Effector CD8-positive, alpha-beta T cell (primary cell): ENCODE measurements at places on chromosomes 6 and 20.

DNA sequence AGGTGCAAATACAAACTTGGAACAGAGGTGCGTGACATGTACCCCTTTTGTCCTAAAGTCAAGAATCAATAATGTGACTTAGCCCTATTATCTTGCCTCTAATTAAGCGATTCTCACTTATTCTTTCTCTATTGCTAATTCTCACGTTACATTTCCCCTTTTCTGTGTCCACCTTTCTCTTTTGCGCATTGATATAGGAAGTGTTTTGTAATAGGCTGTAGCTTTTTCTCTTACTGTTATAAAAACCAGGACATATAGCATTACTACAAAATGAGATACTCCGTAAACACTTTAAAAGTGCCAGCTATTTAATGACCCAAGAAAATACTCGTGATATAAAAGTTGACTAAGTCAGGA is 669 bp upstream of the TMEM30A start:
- DNase-seq: no peak

DNA sequence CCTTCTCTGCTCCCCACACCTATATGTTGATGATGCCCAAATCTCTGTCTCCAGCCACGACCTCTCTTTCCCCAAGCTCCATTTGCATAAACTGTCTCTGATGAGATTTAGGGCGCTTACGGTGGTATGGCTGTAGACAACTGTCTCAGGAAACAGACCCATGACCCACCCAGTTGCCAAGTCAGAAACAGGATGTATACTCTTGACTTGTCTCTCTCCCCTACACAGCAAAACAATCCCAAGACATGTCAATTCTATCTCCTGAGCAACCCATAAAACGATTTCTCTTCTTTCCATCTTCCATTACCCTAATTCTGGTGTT is 13.9 kb downstream of the GNL1 start:
- no peak for DNase-seq

- no peak for DNase-seq
These were observed 102.3 kb downstream of the HTR1B start for GRCh38 chr6:77361018-77361417.

- DNase-seq: no peak
These were observed 293.8 kb downstream of the TAF4 start for GRCh38 chr20:61771805-61772350.

DNA sequence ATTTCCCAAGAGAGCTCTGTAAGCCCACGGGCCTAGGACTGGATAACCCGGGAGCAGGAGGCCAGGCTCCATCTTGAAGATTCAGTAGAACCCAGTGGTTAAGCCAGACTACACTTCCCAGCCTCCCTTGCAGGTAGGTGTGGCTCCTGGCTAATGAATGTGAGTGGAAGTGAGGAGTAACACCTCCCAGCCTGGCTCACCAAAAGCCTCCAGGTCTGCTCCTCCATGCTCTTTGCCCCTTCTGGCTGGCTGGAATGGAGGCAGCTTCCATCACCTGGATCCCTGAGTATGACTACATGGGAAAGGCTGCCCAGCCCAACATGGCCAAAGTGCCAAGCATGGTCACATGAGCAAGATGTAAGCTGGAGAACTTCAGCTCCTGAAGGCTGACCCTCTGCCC is 9.7 kb downstream of the LRRN4 start:
- DNase-seq: no peak
